Anterior cingulate cortex (tissue), 58 donors: ENCODE measurements at places on chromosomes 11 and 22.

DNA sequence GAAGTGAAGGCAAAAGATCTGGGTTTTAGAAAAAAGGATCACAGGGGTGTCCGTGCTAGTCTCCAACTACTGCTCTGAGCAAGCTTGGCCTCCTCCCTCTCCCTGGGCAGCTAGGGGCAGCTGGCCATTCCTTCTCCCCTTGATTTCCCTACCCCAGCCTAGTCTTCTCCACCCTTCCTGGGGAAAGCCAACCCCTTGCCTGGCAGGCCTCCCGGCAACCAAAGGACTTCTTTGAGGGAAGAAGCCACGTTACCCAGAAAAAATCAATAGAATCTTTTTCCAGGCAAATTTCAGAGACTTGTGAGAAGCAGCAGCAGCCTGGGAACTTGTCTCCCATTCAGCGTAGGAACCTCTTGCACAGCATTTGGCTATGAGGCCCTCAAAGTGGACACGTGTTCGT is 91.5 kb downstream of the MIAT start:
- DNase-seq = peak; percentile 38

DNA sequence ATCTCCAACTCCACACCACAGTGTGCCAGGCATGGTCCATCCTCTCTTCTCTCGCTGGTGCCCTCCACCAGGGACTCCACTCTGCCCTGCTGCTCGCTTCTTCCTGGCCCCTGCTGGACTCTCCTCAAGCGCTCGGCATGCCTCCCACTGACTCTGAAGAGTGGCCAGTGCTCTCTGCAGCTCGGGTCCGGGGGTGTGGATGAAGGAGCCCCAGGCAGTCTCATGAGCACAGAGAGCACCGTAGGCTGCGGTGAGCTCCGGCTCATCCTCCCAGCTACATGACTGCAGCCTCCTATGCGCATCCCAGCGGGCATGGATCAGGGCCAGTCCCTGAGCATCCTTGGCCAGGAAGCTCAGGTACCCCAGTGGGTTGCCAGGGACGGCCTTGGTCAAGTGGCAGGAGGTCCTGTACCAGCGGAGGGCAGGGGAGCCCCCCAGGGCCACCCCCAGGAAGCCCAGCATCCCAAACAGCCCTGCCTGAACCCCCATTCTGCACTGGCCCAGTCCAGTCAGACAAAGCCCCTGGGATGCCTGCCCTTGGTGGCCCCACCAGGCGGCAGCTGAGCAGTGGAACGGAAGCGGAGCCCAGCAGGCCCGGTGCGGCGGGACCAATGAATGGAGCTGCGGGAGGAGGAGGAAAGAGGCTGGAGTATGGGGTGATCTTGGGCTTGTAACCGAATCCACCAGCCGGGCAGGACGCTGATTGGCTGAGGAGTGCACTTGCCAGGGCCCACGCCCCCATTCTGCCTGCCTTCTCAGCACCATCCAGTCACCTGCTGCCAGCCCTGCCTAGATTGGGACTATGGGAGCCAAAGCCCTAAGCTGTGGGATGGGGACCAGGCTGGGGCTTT is at the start of gene PLA2G3:
Gene PLA2G3, minus strand, starts transcription at position 643 of the 851 bp plus-strand sequence. Its CDS starts 154 bp downstream, at position 489.
- DNase-seq = peak; percentile 22

GRCh38 chr22:23754220-23754919 is at the start of gene VPREB3:
Gene VPREB3, minus strand, starts transcription at chr22:23754425. Its CDS starts 62 bp downstream, at chr22:23754363.
- no peak for DNase-seq

DNA sequence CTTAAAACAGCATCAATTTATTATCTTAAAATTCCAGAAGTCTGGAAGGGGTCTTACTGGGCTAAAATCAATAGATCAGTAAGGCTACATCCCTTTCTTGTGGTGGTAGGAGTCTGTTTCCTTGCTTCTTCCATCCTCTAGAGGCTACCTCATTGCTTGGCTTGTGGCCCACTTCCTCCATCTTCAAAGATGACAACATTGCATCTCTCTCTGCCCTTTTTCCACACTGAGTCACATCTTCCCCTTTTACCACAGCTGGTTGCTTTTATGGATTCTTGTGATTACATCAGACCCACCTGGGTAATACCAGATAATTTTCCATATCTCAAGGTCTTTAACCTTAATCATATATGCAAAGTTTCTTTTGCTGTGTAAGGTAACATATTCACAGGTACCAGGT is 60.9 kb downstream of the GRIA4 start:
- DNase-seq = no peak

- no peak for DNase-seq
Observed at GRCh38 chr22:33477120-33478111, 419.2 kb upstream of the SYN3 start.

DNA sequence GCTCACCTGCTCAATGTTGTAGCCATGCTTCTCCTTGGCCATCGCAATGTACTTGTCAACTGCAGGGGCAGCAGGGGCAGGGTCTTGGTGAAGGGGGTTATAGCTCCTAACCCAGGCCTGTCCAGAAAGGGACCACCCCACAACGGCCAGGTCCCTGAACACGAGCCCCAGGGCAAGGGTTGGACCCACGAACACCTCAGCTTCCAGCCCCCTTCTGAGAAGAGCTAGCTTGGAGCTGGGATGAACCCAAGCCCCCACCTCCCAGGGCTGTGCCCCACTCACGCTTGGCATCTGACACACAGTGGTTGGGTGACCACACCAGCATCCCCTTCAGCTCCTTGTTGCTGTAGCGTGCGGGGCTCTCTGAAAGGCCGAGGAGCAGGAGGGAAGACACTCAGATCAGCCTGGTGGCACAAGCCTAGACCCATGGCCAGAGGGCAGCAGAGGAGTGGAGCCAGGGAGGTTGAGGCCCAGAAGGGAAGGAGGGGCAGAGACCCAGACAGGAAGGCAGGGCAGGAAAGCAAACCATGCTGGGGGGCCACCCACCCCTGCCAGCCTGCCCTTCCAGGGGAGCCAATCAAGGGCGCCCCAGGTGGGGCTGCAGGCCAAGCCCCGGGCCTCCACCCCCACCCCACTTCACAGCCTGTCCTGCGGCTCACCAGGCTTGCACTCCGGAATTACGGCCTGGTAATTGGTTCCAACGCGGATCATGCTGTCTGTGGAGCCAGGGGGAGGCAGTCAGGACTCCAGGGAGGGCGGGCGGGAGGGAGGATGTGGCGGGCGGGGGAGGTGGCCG is 1.9 kb downstream of the RCOR2 start:
- DNase-seq = no peak

DNA sequence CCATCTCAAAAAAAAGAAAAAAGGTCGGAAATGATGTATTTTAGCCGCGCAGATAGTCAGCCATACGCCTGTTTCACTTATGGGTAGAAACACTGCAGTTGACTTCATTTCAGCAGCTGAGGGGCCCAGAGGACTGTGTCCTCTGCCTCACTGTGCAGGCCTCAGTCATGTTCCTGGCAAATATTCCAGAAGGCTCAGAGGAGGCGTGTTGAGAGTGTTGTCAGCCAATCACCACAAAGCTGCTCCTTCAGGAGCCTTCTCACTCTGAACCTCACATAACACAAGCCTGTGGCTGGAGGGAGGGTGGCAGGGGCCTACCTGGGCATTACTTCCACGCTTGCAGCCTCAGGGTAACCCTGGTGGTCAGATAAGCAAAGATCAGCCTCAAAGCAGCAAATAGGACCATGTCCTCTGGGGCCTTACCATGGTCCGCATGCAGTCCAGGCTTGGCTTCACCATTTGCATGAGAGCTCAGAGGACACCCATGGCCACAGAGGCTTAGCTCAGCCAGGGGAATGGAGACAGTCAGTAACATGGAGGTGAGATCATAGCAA is 17.3 kb upstream of the TREH start:
- DNase-seq = no peak

GRCh38 chr11:62560566-62561103 is 13.1 kb downstream of the EEF1G start:
- DNase-seq = no peak

DNA sequence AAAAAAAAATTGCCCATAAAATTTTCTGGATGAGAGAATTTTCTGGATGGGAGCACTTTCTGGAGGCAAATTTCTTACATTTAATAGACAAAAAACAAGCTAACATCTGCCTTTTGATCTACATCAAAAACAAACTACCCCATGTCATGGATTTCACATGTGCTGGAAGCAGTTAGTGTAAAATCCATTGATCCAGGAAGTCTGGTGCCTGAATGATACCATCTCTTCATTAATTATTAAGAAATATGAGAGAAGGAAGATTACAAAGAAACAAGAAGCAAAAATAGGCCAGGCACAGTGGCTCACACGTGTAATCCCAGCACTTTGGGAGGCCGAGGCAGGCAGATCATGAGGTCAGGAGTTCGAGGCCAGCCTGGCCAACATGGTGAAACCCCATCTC is 53.2 kb upstream of the FAM181B start:
- DNase-seq = no peak

- no peak for DNase-seq
Observed at GRCh38 chr11:78441956-78442355, 24.3 kb upstream of the GAB2 start.

DNA sequence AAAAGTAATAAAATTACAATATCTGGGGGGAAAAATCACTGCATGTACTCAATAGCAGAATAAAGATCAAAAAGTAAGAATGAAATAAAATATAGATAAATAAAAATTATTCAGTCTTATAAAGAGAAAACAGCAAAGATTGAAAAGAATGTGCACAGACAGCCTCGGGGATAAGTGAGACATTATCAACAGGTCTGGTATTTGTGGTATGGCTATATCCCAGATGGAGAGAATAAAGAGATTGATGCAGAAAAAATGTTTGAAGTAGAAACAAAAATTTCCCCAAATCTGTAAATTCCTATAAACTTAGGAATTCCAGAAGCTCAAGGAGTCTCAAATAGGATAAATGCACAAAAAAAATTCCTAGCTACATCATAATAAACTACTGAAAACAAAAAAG is 74.5 kb upstream of the LUZP2 start:
- no peak for DNase-seq

GRCh38 chr22:31991102-31991839 is 46.9 kb downstream of the YWHAH start:
- DNase-seq = no peak

DNA sequence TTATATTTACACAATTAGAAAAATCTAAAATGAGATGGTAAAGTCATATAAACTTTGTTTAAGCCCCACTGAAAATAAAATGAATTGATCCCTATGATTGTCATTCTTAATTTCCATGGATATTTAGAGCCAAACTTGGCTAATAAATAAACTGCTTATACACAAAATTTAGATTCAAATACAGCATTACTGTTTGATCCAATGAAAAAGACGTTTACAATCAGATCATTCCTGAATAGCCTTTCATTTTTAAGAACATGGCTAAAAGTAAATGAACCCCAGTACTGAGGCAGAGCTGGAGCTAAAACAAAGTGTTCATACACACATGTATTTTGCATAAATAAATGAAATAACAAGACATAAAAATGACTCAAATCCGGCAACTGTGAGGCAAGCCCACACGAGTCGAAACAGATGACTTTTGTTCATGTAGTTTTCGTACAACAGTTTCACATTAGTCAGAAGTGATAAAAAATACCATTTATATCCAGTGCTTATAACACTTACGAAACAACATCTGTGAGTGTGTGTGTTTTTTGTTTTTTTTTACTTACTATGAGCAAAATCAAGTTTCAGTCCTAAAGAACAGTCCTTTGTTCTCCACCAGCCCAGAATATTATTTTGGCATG is 386.5 kb downstream of the SOX6 start:
- DNase-seq = no peak

- peak; percentile 10 for DNase-seq
Observed at GRCh38 chr22:17167486-17167885, 8.4 kb upstream of the HDHD5 start.

GRCh38 chr11:3964056-3964455 is 108.6 kb downstream of the STIM1 start:
- DNase-seq = no peak

GRCh38 chr11:82831364-82831763 is 68.9 kb downstream of the PRCP start:
- no peak for DNase-seq

DNA sequence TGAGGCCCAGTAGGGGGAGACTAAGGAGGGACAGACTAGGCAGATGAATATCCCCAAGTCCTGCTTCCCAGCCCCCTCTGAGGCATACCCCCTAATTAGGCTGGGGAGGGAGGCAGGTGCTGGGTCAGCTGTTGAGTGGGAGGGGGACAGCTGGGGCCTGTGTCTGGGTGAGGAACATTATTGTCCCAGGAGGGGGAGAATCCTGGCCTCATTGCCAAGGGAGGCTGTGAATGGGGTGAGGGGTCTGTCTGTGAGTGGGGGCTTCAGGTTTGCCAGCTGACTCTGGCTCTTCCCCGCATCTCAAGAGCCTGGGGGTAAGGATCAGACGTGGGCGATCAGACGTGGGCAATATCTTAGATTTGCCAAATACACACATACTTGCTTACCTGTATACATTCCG is 2.1 kb downstream of the INPPL1 start:
- no peak for DNase-seq

DNA sequence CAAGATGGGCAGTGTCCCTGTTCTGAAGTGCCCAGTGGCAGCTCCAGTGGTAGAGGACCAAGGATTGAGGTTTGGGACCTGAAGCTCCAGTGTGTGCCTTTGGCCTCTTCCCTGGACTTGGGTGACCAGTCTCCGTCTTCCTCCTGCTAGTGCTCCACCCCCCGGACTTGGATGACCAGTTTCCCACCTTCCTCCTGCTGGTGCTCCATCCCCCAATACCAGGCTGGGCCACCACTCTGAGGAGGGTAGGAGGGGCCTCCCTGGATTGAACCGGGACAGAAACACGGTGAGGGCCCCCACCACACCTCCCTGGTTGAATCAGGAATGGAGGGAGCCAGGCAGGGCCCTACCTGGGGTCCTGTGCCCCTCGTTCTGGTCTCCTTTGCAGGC is 10.9 kb upstream of the NEAT1 start:
- no peak for DNase-seq

GRCh38 chr22:50479721-50480120 is 1.6 kb upstream of the ADM2 start:
- DNase-seq = no peak

- no peak for DNase-seq
Observed at GRCh38 chr11:77395460-77396173, 78.3 kb downstream of the PAK1 start.

DNA sequence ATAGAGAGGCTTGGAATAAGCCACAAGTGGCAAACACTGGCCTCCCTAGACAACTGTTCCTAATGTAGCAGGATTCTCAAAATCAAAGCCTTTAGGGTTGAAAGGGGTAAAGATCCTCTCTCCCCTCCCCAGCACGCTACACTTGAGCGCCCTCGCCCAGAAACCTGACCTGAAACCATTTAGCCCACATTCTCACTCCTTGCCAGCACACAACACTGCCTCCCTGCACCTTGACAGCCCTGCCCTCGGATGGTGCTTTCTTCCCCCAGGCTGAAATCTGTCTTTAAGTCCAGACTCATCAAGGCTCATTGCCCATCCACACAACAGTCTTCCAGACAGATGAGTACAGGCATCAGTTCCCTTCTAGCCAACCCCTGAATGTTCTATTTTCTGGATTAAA is 26.5 kb downstream of the CWC15 start:
- no peak for DNase-seq

GRCh38 chr11:1619449-1619848 is 2.5 kb downstream of the KRTAP5-4 start:
- no peak for DNase-seq

- no peak for DNase-seq
Observed at GRCh38 chr11:61851113-61851899, 23.2 kb downstream of the FADS2 start.
